Motor neuron (in vitro differentiated cells): ENCODE measurements at places on chromosomes 6 and 20. TPM values are rescaled to one million over a fixed set of nuclear protein-coding genes. Genes with fewer than 3 reads are reported as not detected.

Gene EYA2
- total RNA-seq = 0.73 and 7.5 TPM in 2 replicates

Gene LY6G5B
- total RNA-seq = 6.7 and 7.6 TPM in 2 replicates

Gene HACE1
- total RNA-seq = 16.0 and 17.7 TPM in 2 replicates

Gene PAK5
- 2.6 and 2.7 TPM in 2 replicates for total RNA-seq

Gene MICA
- total RNA-seq = 21.5 and 27.7 TPM in 2 replicates

Gene RFX6
- not detected in 2 replicates for total RNA-seq

Gene TCP11
- 0.37 and 0.50 TPM in 2 replicates for total RNA-seq

Gene DOK5
- 13.7 and 15.4 TPM in 2 replicates for total RNA-seq
